ENCODE measurements at places on chromosomes 3 and 15. TPM values are rescaled to one million over a fixed set of nuclear protein-coding genes. Genes with fewer than 3 reads are reported as not detected.

DNA sequence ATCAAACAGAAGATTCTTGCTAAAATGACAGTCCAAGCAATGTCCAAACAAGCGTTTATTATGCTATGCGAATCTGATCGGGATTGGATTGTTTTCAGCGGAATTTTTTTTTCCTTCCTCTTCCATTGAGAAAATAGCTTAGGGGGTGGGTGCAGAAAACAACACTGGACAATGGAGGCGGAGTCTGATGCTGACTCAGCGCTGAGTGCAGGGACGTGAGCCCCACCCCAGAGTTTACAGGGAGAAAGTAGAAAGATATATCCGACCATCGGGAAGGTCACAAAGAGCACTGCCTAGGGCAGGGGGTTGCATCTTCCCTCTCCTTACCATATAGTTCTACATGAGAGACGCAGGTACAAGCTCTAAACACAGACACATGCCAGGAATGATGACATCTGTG lies 117.0 kb downstream of the FOXP1 start:
- H3K27me3 ChIP-seq: no peaks in the 10 kb centered on the region
- no peak overlapping the region for H3K4me3 ChIP-seq
- no peaks in the 10 kb centered on the region for H3K36me3 ChIP-seq
- no peak overlapping the region for H3K27ac ChIP-seq
- peaks cover 8% of the 10 kb centered on the region for H3K4me1 ChIP-seq
- DNase-seq: no peak

- no peak overlapping the region for H3K27ac ChIP-seq
- H3K36me3 ChIP-seq: no peaks in the 10 kb centered on the region
- DNase-seq: no peak
- H3K4me1 ChIP-seq: 0 out of 2 replicates have a peak, but pooled peaks cover 6% of the 10 kb centered on the region
- no peaks in the 10 kb centered on the region for H3K27me3 ChIP-seq
Observed at GRCh38 chr15:70314018-70314354, 216.3 kb upstream of the TLE3 start.

- H3K4me3 ChIP-seq: no peak overlapping the region
- no peak for DNase-seq
- no peak overlapping the region for H3K27ac ChIP-seq
- peaks cover 5% of the 10 kb centered on the region for H3K4me1 ChIP-seq
- no peaks in the 10 kb centered on the region for H3K36me3 ChIP-seq
Observed at GRCh38 chr3:14506626-14507304, 33.4 kb downstream of the GRIP2 start.

The RBPMS2 gene
- 243 TPM for total RNA-seq

Measured in H1 (cell line).